Pancreas (tissue), 10 donors: ENCODE measurements at places on chromosomes 1 and 21.

GRCh38 chr1:113103048-113103447 is 30.1 kb downstream of the LRIG2 start:
- no peaks in the 10 kb centered on the region for H3K27me3 ChIP-seq
- peaks cover 58% of the 10 kb centered on the region for H3K36me3 ChIP-seq
- H3K4me3 ChIP-seq = no peak overlapping the region
- DNase-seq = no peak
- no peak overlapping the region for H3K27ac ChIP-seq

DNA sequence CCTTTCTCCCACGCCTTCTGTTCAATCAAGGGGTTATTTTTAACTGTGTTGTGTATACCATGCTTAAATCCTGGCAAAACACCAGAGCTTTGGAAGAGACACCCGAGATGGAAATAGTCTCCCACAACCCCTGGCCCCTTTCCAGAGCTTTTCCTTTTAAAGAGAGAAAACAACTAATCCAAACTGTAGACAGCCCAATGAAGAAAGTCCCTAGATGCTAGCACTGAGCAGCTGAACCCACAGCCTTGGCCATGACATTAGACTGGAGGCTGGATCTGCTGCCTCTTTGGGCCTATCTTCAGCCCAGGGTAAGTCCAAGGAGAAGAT is 64.9 kb upstream of the ARTN start:
- no peaks in the 10 kb centered on the region for H3K4me1 ChIP-seq
- H3K27me3 ChIP-seq = no peaks in the 10 kb centered on the region
- no peak for DNase-seq

GRCh38 chr1:93275634-93276295 is 69.9 kb upstream of the DR1 start:
- no peak overlapping the region for H3K4me3 ChIP-seq
- DNase-seq = no peak
- H3K27ac ChIP-seq = no peak overlapping the region

- H3K36me3 ChIP-seq = no peaks in the 10 kb centered on the region
- no peak for DNase-seq
- H3K4me3 ChIP-seq = no peak overlapping the region
These were observed 456.4 kb upstream of the DEPDC1 start for GRCh38 chr1:68953311-68953710.

- no peaks in the 10 kb centered on the region for H3K36me3 ChIP-seq
- DNase-seq = no peak
- no peak overlapping the region for H3K4me3 ChIP-seq
These were observed 87.0 kb downstream of the GPR52 start for GRCh38 chr1:174534789-174535188.

- H3K4me1 ChIP-seq = no peaks in the 10 kb centered on the region
- no peaks in the 10 kb centered on the region for H3K36me3 ChIP-seq
These were observed 8.4 kb upstream of the PRMT2 start for GRCh38 chr21:46626975-46627501.
